ENCODE measurements at places on chromosomes 7 and 10.

DNA sequence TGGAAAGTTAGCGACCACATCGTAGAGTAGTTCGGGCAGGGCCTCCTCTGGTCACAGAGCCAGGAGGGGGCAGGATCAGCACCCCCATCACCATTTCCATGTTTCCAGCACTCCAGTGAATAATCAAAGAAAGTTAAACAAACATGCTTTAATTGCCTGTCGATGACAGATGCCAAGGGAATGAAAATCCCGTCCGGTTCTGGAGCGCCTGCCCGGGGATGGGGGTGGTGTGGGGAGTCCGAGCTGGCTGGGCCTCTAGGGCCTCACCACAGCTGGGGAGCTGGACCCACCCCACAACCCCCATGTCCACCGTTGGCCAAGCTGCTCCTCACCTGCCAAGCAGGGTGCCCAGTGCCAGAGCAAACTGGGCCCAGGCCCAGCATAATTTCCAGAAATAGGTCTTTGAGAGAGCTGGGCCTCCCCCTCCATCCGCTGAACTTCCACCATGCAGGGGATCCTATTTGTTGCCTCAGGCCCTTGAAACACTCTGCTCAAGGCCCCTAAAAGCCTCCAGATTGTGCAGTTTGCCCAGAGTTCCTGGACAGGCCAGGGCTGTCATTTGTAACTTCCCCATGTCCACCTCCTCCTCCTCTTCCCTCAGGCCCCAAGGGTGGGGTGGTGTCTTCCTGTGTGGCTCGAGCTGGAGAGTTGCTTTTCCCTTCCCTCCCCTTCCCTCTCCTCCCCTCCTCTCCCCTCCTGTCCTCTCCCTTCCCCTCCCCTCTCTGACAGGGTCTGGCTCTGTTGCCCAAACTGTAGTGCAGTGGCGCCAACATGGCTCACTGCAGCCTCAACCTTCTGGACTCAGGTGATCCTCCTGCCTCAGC is 101.0 kb downstream of the MYL10 start:
- DNase-seq = no peak

GRCh38 chr7:74542558-74543117 is 88.9 kb downstream of the GTF2IRD1 start:
- DNase-seq = no peak

DNA sequence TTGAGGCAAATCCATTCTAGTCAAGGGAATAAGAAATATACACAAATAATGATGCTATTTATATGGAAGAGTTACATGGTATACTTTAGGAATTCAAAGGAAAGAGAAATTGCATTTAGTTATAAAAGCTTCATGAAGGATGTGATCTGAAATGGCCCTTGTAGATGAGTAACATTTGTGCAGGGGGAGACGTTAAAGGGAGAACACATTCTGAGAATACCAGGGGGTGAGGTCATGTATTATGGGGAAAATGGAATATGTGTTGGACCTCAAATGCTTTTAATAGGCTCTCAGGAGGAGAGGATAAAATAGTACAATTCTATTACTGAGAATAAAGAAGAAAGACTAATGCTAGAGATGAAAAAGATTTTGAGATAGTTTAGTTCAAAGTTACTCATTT is 122.5 kb upstream of the NOBOX start:
- DNase-seq = no peak

DNA sequence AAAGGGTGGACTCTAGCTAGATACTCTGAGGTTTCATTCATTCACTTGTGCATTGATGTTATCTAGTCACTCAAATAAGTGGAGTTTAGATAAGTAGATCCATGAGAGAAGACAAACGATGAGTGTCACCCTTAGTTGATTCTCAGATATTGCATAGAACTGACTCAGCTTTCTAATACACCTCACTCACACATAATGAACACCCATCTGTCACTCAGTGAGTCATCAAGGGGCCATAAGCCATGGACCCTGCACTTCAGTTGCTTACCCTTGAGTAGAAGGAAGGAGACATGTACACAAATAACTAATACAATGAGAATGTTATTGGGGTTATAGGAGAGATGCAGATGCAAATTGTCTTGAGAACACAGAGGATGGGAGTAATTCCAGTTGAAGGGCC is 163.8 kb downstream of the SORCS3 start:
- DNase-seq = no peak

DNA sequence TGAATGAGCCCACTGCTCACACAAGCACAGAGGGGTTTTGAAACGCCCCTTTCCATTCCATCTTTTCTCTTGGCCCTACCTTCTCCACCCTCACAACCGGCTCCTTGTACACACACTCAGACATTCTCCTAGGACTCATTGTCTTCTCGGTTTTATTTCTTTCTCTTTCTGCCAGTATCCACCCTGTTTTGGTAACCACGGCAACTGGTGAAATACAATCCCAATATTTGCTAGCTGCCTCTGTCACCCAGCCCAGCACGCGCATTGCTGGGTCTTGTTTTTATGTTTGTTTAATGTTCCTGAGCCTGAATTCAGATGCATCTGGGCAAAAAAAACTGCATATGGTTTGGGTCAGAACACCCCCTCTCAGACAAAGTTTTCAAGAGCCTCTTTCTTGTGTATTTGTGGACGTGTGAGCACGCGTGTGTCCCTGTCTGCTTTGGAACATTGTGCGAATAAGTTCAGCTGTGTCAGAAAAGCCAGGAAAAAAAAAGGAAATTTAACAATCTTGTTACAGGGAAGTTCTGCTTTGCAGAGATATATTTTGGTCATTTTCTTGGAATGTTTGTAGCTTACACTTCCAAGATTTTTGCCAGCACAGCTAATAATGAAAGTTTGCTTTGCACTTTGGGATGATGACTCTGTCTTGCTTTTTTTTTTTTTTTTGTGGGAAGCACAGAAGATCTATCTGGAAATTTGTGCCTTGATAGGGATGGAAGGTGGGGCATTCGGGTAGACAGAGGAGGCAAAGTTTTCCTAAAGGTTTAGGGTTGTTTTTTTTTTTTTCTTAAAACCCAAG is 225.9 kb downstream of the TRIL start:
- no peak for DNase-seq

DNA sequence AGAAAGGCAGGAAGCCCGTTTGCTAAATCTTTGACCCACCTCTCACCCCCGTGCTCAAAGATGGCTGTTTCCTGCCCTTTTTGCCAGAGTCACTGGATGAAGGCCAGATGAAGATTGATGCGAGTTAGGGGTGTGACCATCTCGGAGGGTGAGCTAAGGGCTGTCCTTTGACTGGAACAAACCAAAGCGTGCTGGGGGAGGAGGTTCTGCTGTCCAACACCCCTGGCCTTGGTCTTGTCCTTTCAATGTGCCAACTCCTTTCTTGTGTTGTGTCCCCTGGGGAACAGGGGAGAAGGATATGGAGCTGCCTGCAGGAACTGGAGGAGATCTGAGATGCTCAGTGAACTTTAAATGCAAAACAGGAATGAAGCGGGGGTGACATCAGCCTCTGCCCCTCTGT is 90.3 kb upstream of the ADAM12 start:
- DNase-seq = no peak

DNA sequence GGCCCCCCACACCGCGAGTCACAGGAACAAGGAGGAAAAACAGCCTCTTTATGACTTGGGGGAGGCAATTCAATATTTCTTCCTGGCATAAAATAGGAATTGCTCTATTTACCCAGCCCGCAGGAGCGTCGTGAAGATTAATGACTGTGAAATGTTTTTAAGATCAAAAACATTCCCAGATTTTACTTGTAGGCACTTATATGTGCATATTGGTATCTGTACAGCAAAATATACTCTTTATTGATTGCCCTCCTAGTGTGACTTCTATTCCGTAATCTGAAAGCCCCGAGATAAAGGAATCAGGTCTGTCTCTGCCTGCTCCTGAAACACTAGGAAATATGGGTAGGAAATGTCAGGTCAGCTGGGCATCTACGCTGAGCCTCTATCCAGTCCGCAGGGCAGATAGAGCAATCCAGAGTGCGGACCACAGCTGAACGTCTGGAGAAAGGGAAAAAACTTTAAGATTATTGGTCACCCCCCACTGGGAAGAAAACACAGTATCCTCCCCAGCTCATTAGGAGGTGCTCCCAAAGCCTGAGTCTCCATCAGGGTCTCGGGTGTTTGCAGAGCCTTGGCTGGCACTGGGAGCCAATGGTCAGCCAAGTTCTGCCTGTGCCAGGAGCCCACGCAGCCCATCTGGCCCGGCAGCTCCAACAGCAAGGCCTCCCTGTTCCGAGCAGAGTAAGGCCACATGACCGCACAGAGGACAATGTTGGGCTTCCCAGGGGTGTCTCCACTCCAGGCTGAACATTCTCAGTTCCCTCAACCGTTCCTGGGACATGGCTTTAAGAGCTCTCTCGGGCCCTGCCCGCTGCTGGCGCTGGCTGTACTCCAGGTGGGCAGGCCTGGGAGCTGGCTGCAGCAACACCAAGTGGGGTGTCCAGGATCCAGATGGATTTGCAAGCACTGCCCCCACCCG is 7.7 kb downstream of the CTBP2 start:
- DNase-seq = no peak

DNA sequence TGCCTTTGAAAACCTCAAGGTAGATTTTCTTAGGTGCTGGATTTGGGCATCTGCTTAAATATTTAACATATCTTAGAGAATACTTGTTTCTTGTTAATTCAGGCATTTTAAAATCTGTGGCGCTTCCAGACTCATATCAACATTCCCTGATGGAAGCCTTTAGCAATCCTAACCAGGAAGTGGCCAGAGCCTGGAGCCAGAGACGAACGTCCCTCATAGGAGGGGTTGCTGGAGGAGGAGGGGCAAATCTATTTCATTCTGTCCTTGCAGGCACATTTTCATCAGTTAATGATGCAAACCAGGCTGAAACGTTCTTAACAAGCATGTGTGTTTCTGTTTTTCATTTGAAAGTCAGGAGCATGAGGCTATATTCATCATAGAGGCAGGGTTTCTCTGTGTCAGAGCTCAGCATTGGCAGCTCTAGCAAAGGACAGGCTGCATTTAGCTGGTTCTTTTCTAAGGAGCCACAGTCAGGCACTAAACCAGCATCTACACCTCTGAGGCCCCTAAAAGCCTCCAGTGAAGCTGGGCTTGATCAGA is 17.8 kb upstream of the IFIT2 start:
- DNase-seq = no peak

DNA sequence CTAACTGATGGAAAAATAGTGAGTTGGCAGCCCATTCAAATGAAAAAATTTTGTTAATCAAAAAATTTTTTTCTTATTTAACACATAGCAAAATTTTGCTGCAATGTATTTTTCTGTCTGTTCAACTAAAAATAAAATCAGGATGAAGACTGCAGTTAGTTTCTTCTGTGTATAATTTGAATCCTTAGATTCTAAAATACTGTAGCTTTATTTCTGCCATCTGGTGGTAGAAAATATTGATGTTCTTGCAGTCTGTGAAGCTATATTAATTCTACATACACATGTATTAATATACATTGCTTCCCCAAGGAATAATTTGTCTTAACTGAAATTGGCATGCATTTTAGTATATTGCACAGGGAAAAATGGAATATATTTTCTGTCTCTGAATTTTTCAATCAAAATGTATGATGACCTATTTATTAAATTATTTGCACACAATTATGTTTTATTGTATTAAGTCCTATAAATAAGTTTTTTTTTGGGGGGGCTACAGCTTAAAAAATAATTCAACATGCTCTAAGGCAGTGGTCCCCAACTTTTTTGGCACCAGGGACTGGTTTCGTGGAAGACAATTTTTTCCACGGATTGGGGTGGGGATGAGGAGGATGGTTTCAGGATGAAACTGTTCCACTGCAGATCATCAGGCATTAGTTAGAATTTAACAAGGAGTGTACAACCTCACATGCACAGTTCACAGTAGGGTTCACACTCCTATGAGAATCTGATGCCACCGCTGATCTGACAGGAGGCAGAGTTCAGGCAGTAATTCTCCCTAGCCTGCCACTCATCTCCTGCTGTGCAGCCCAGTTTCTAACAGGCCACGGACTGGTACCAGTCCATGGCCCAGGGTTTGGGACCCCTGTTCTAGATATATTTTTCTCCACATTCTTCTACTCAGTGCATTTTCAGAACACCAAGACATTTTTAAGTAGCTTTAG is 119.4 kb downstream of the GNAT3 start:
- DNase-seq = no peak
